Caudate nucleus (tissue), 63 donors: ENCODE measurements at places on chromosomes 5 and 9.

DNA sequence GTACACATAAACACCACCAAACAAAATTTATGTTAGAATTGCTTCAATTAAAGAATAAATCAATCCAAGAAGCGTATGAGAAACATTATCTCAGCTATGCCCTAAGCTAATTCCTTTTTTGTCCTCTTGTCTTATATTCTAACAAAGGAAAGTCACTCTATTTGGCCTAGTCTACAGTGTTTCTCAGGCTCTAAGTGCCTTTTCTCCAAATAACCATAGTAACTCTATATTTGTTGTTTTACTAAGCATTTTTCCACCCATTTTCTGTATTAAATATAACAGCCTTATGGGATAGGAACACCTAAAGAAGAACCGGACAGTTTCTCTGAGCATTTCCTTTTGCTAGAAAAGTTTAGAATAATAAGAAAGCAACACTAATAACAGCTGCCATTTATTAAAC, 120.1 kb upstream of the MTAP start:
- no peak for DNase-seq

- DNase-seq: no peak
Observed at GRCh38 chr9:93108291-93109041, 12.4 kb downstream of the CARD19 start.

DNA sequence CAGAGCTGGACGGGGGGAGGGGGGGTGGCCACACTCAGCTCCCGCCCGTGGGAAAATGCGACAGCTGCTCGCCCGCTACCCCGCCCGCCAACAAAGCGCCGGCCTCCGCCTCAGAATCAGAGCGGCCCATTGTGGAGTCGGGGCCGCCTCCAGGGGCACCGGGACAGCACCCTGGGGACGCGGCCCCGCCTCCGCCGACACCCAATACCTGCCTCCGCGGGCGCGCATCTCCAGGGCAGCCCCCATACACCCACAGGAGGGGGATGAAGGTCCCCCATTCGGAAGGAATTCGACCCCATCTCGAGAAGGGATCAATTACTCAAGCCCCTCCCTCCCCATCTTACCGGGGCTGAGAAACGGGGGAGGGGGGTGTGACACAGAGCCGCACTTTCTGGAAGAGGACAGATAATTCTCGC, 1.3 kb downstream of the NOTCH1 start:
- peak; percentile 82 for DNase-seq

- no peak for DNase-seq
Observed at GRCh38 chr9:34098307-34098706, 28.2 kb downstream of the DCAF12 start.

DNA sequence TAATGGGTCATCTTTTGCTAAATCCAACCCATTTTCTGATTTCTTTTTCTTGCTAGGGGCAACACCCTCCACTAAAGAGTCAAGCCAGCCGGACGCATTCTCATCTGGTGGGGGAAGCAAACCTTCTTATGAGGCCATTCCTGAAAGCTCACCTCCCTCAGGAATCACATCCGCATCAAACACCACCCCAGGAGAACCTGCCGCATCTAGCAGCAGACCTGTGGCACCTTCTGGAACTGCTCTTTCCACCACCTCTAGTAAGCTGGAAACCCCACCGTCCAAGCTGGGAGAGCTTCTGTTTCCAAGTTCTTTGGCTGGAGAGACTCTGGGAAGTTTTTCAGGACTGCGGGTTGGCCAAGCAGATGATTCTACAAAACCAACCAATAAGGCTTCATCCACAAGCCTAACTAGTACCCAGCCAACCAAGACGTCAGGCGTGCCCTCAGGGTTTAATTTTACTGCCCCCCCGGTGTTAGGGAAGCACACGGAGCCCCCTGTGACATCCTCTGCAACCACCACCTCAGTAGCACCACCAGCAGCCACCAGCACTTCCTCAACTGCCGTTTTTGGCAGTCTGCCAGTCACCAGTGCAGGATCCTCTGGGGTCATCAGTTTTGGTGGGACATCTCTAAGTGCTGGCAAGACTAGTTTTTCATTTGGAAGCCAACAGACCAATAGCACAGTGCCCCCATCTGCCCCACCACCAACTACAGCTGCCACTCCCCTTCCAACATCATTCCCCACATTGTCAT, 72.0 kb downstream of the NUP214 start:
- DNase-seq: no peak

- DNase-seq: no peak
Observed at GRCh38 chr9:126694206-126695081, 80.7 kb downstream of the LMX1B start.

DNA sequence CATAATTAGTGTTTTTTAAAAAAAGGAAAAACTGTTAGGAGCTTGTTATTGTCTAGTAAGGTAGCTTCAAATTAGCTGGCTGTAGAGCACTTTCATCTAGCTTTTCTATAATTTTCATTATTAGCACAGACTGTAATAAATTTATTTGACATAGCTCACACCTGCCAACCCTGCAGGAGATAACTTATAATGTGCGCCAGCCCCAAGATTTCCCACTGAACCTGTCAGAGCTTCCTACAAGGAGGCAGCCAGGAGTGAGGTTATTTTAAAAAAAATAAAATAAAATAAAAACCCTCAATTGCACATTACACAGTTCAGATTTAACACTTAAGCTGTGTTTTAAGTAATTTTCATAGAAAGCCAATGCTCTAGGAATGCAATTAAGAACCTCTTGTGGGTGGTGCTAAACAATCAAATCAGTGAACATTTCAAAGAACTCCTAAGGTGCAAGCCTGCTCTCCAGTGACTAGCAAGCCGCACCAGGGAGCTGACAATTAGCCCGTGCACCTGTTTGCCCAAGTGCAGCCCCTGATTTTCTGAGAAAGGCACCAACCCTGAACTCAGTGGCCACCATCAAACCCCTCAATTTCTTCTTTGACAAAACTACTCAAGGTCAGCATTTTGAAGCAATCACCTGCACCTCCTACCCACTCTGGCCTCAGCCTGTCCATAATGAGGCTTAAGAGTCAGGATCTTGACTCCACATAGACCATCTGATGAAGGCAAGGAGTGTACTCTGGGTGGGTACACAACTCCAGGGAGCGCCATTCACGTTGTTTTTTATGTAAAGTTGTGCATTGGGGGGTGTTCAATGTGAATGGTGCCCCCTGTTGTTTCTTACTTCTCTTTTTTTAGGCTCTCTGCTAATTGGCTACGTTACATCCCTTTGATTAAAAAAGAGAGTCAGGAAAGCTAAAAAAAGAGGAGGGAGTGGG, 385.3 kb upstream of the WWC1 start:
- no peak for DNase-seq

DNA sequence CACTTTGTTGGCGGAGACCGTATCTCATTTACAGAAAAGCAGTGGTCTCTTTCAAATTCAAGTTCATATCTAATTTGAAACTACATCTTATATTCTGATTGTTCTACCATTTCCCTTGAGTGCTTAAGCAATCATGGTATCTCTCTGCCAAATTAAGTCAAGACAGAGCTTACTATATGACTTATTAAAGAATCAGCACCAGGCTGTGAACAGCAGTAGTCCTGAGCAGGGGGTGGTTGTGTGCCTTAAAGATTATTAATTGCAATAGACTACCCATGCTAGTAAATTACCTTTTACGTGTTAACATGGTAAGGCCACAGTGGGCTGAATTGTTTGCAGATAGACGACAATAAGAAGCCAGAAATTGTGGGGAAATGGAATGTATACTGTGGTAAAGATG, 21.5 kb downstream of the SNCAIP start:
- no peak for DNase-seq

DNA sequence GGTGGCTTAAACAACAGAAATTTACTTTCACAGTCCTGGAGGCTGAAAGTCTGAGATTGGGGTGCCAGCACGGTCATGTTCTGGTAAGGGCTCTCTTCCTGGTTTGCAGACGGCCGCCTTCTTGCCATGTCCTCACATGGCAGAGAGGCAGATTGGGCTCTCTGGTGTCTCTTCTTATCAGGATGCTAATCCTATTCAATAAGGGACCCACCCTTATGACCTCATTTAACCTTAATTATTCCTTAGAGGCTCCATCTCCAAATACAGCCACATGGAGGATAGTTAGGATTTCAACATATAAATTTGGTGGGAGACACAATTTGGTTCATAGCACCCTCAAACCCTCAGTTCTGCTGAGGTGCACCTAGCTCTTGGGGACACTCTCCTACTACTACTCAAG, 180.4 kb downstream of the DAB2IP start:
- DNase-seq: no peak

DNA sequence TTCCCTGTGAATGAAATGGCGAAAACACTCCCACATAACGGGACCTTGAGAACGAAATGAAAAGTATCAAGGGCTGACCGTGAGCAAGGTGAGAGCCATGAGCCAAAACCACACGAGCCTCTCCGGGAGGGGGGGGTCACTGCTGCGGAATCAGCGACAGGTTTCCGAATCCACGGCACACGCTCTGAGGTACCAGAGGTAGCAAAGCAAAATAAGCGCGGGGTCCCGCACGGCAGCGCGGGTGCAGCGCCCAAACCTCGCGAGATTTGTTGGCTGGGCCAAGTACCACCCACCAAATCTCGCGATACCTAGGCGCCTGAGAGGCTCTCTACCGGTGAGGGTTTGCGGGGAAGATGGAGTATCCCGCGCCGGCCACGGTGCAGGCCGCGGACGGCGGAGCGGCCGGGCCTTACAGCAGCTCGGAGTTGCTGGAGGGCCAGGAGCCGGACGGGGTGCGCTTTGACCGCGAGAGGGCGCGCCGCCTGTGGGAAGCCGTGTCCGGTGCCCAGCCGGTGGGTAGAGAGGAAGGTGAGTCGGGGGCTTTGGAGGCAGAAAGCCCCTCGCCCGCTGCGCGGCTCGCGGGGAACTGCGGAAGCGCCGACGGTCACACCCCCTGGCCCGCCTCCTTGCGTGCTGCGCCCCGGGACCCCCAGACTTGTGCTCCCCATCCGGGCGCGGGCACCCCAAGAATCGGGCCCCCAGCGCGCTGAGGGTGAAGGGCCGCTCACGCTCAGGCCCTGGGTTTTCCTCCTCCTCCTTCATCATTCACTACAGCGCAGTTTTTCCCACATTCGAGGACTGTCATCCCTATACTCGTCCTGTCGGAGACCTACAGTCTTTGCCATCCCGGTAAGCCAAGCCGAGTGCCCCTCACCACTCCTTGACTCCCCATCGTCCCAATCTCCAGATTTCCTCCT, at the start of gene ZNF346:
TSS of gene ZNF346 (plus strand) at position 311 of the 917 bp plus-strand sequence. CDS start at position 354, 43 bp downstream.
- peak; percentile 51 for DNase-seq

DNA sequence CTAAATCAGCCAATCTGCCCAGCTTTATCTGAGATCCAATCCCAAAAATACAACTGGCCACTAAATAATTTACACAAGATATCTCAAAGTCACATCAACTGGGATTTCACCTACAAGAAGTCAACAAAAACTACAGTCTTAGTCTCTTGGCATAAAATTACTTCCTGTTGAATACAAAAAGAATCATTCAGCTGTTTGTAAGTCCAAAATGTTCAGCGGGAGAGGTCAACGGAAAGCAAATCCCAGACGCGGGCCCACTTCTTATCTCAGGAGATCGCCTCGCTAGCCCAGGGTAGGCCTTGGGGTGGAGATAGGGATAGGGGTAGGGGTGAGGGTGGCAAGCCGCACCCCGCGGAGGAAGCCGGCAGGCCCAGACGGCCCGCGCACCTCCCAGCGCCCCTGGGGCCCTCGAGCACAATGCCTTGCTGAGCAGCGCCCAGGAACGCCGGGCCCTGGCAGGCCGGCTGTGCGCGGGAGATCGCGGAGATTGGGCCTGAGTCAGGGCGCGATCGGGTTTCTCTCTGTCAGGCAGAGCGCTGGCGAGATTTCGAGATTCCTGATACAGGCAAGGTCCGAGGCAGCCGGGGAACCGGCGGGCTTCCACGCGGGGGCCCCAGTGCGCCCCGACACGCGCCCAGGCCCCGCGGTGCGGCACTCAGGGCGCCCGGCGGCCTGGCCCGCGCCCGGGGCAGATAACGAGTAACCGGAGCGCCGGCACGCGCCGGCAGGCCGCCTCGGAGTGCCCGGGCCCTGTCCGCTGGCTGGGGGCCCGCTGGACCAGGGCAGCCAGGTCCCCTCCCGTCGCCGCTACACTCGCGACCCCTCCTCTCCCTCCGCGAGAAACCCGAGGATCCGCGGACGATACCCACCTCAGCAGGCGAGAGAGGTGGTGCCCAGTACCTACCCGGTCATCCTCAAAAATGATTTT, 601 bp downstream of the HINT1 start:
- DNase-seq: peak; percentile 42

GRCh38 chr9:23541976-23542375, 284.1 kb downstream of the ELAVL2 start:
- no peak for DNase-seq

- DNase-seq: no peak
Observed at GRCh38 chr5:54691656-54692055, 174.1 kb downstream of the SNX18 start.

DNA sequence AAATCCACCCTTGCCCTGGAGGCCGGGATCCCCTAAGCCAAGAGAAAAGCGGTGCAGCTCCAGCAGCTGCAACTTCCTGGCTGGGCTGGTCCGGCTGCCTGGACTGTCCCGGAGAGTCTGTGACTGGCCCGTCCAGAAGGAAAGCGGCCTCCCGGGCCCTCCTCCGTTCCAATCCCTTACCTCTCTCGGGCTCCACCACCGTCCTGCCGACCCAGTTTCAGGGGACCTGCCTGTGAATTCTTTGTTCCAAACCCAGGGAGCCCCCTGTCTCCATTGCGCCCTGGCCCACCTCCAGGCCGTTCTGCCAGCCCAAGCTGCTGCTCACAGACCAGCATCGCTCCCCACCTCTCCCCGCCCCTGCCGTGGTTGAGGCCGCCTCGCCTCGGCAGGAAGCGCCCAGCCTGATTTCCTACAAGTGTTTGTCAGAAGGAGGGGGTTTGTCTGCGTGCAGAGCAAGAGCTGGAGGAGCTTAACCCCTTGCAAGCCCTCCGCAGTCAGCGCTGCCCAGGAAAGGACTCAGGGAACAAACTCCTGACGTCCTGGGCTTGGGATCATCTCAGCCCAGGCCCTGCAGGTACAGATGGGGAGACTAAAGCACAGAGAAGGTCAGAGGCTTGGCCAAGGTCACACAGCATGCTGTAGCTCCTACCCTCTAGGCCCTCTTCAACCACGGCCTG, at the start of gene AKNA:
TSS of gene AKNA (minus strand) at position 303 of the 677 bp plus-strand sequence. CDS start 6,649 bp downstream, outside the sequence.
- peak; percentile 62 for DNase-seq

- no peak for DNase-seq
Observed at GRCh38 chr5:74055486-74056106, 429.6 kb downstream of the ARHGEF28 start.

GRCh38 chr5:65125591-65126541, 355.9 kb downstream of the ADAMTS6 start:
- DNase-seq: no peak

- no peak for DNase-seq
Observed at GRCh38 chr5:78765116-78765515, 116.5 kb upstream of the LHFPL2 start.

- no peak for DNase-seq
Observed at GRCh38 chr9:37026931-37027581, 7.0 kb downstream of the PAX5 start.
